ENCODE measurements at places on chromosomes 13 and 19. TPM values are rescaled to one million over a fixed set of nuclear protein-coding genes. Genes with fewer than 3 reads are reported as not detected.

BCL3 gene
- 40.4 TPM for total RNA-seq

HSD11B1L gene
- total RNA-seq, result 3.8 TPM

C1QTNF9 gene
- total RNA-seq, result 0.42 TPM

BEST2 gene
- total RNA-seq, result not detected

ZNF446 gene
- 6.0 TPM for total RNA-seq

AP1M2 gene
- not detected for total RNA-seq

GPR183 gene
- total RNA-seq, result 12.1 TPM

RDH8 gene
- total RNA-seq, result not detected

NLRP4 gene
- not detected for total RNA-seq

GPC5 gene
- 0.52 TPM for total RNA-seq

IQCN gene
- total RNA-seq, result 2.6 TPM

FFAR3 gene
- total RNA-seq, result not detected

A1BG gene
- 17.5 TPM for total RNA-seq

OCEL1 gene
- 14.8 TPM for total RNA-seq

CALR3 gene
- not detected for total RNA-seq

NCCRP1 gene
- total RNA-seq, result not detected

CPB2 gene
- not detected for total RNA-seq

IRF2BP1 gene
- 14.5 TPM for total RNA-seq

KLF2 gene
- 97.8 TPM for total RNA-seq

HSH2D gene
- total RNA-seq, result 1.1 TPM

ZNF541 gene
- 0.24 TPM for total RNA-seq

TMEM59L gene
- total RNA-seq, result 2.8 TPM

ZFP28 gene
- total RNA-seq, result 11.9 TPM

CGB2 gene
- total RNA-seq, result not detected

FFAR2 gene
- total RNA-seq, result 1.8 TPM

CERS1 gene
- 0.38 TPM for total RNA-seq

OR7C1 gene
- total RNA-seq, result not detected

ILF3 gene
- 154 TPM for total RNA-seq

APOE gene
- 57.8 TPM for total RNA-seq

VSTM2B gene
- total RNA-seq, result not detected
